Osteocyte (in vitro differentiated cells): ENCODE measurements at places on chromosomes 7 and 10. TPM values are rescaled to one million over a fixed set of nuclear protein-coding genes. Genes with fewer than 3 reads are reported as not detected.

CXCL12 gene
- total RNA-seq = 153 and 169 TPM in 2 replicates

SLC26A3 gene
- total RNA-seq = not detected in 2 replicates

RBM33 gene
- total RNA-seq = 52.4 and 57.3 TPM in 2 replicates

IFIT1 gene
- 20.4 and 21.5 TPM in 2 replicates for total RNA-seq

KIF11 gene
- total RNA-seq = 9.0 and 9.2 TPM in 2 replicates

PTPRN2 gene
- 0.50 and 0.59 TPM in 2 replicates for total RNA-seq

GRID2IP gene
- total RNA-seq = 0.10 and 0.13 TPM in 2 replicates

ANXA8L1 gene
- not detected in 2 replicates for total RNA-seq

CTTNBP2 gene
- 2.3 and 2.6 TPM in 2 replicates for total RNA-seq

PDK4 gene
- 0.56 and 1.1 TPM in 2 replicates for total RNA-seq

TMEM229A gene
- not detected in 2 replicates for total RNA-seq

- no peak for DNase-seq
Observed at GRCh38 chr7:134704827-134705226, 58.2 kb downstream of the BPGM start.

DNA sequence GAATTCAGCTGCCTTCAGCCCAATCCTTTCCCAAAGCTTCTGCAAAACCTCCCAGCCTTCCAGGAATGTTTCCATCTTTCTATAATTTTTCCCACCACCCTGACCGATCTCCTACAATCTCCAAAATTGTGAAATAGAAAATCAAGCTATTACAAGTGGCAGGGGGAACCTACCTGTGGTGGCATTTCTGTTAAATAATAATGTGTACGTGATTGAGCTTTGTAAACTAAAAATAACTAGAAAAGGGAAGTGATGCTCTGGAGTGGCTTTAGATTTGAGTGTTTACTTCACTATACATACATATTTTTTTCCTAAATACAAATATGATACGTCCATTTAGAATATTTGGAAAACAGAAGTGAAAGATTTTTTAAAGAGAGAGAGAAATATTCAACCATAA lies 593.6 kb downstream of the GRM8 start:
- DNase-seq = no peak

DNA sequence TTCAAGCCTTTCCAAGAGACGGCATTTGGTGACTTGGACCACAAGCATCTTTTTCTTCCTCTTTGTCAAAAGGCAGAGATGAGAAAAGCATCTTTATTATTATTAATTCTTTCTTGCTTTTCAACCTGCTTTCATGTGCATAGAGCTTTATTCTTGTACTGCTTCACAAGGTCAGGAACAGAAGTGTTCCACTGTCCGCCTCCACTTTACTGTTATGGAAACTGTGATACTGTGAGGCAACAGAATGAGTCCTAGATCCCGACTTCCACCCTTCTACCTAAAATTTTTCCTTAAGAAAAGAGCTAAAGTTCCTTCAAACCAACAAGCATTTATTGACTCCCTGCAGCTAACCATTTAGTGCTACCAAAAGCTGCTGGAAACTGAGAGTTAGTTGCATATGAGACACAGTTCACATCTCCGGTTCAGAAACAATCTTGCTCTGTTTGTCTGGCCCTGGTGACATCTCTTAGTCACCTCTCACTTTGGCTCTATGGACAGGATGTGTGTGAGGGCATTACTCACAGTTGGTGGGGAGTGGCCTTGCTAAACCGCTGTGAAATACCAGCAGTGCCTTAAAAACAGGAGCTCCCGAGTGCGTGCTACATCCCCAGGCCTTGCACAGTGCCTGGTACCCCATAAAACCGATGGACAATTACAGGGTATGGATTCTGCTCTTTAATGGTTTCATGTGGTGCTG lies 77.1 kb upstream of the TRIL start:
- DNase-seq = no peak

GRCh38 chr10:130758529-130758928 lies 553.0 kb downstream of the TCERG1L start:
- DNase-seq = no peak

DNA sequence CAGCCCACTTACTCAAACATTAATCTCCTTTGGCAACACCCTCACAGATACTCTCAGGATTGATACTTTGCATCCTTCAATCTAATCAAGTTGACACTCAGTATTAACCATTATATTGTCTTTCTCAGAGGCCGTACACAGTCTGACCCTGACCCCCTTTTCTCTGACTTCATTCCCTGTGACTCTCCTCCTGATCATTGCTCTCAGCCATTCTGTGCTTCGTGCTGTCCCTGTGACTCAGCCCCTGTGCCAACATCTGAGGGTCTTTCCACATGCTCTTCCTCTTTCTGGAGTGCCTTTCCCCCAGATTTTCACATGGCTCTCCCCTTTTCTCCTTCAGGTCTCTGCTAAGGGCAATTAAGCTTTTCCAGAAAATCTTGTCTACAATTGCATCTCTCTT lies 289.0 kb upstream of the PHYHIPL start:
- DNase-seq = no peak

DNA sequence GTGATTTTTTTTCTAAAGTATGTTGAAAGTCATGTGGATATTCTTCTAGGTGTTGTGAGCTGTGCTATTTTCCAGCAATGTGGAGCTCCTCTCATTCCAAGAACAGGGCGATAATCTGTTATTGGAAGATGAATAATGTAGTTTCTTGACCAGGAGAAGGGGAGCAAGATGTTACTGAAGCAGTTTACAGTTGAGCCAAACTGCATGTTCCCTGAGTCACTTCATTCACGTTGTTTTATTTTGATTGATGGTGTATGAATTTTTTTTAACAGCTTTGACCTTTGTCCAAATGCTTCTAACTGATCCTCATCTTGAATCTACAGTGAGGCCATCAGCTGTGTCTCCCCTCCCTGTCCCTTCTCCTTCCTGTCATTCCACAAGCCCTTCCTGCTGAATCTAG lies 277.1 kb upstream of the KLF6 start:
- no peak for DNase-seq

- DNase-seq = peak; percentile 80
Observed at GRCh38 chr10:71397296-71398212, 834 bp downstream of the CDH23 start.

GRCh38 chr7:7668706-7669105 lies 28.2 kb downstream of the UMAD1 start:
- no peak for DNase-seq

- DNase-seq = no peak
Observed at GRCh38 chr7:53768186-53768585, 732.8 kb downstream of the POM121L12 start.

DNA sequence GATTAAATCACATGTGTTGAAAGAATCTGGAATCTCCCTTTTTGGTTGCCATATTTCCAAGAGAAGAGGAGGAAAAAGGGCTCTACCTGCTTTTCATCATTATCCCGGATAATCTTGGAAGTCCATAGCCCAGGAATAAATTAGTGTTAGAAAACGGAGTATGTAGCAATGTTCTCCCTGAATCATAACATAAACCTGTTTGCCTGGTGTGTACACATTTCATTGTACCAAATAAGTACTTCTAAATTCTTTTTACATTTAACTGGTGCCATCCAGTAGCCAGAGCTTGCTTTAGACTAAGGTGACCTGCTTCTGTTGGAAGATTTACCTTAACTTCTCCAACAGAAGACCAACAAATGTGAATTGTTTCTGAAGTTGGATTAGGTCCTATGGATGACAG lies 182.3 kb upstream of the C7orf33 start:
- DNase-seq = no peak

DNA sequence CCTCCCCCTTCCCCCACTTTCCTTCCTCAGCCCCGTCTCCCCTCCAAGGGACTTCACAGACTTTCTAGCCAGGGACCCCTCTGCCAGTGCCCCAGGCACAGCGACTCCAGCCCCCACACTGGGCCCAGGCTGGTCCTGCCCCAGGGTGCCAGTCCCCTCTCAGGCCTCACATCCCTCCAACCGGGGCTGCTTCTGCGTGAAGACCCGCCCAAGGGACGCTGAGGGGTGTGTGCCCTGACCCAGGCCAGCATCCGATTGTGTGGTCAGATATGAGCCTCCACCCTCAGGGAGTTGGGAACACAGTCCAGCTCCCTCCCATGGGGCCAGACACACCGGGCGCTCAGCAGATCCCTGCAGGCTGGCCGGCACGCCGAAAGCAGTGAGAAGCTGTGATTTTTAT lies 97.0 kb downstream of the MICALL2 start:
- DNase-seq = no peak

DNA sequence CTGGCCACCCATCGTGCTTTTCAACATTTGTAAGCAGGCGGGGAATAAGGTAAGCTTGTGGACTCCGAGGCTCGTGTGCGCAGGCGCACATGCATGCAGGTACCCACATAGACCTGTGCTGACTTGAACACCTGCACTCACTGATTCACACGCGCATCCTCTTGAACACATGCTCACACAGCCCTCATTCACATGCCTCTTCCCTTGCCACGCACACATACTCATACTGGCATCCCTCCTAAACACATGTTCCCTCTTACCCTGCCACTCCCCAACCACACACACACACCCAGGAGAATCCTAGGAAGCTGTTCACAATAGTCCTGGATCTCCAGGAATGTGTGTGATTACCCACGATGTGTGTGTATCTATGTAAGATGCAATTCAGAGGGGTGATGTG lies 44.1 kb upstream of the LBX1 start:
- DNase-seq = no peak

DNA sequence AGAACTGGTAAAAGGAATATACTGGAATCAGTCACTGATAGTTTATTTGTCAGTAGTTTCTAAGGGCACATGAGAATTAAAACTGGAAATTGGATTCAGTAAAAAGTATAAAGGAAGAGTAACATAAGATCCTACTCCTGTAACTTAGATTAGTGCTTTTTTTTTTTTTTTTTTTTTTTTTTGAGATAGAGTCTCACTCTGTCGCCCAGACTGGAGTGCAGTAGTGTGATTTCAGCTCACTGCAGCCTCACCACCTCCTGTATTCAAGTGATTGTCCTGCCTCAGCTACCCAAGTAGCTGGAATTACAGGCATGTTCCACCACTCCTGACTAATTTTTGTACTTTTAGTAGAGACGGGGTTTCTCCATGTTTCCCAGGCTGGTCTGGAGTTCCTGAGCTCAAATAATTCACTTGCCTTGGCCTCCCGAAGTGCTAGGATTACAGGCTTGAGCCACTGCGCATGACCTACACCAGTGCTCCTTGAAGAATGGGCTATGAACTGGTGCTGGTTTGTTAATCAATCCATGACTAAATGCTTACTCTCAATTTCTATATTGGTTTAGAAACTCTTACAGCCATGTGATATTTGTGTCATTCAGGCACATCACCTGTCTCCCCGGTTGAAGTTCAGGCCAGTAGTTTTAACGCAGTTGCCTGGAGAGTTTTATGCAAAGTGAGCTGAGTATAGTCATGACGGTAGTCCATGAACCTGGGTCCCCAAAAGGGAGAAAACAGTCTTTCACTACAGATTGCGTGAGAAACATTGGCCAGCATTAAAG lies 65.0 kb downstream of the ZEB1 start:
- no peak for DNase-seq

DNA sequence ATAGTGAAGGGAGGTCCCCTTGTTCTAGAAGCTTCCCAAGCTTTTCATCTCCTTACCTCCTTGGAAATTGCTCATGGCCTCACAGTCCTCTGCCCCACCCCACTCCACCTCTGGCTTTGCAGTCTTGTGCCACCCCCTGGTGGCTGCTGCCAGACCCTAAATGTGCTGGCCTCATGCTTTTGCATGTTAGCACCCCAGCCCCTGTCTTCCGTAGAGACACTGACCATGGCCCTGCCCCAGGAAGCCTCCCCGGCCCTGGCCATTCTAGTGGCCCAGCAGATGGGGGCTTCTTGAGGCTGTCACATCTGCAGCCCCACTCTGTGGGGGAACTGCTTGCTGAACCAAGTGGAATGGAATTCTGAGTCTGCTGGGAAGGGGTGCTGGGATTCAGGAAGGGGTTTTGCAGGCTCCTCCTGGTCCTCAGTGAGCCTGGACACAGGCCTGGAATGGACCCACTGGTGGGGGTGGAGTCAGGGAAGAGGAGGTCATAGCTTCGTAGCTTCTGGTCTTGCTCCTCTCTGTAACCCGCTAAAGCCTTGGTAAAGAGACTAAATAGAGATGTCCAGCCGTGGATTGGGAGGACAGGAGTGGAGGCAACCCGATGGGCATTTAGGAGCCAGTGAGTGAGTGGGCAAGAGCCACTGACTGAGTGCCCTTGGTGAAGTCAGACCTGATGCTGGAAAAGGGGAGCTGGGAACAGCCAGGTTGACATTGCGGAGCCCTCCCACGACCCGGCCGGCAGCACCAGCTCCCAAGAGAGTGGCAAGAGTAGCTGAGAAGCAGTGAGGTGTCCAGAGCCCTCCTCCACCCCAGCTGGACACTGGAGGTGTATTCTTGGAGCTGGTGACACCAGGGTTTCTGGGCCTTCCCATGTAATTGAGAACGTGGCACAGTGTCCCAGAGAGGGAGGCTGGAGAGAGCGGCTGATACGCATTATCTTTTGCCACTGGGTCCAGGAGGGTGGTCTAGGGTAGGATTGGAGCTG lies 20.9 kb downstream of the RAMP3 start:
- DNase-seq = no peak

DNA sequence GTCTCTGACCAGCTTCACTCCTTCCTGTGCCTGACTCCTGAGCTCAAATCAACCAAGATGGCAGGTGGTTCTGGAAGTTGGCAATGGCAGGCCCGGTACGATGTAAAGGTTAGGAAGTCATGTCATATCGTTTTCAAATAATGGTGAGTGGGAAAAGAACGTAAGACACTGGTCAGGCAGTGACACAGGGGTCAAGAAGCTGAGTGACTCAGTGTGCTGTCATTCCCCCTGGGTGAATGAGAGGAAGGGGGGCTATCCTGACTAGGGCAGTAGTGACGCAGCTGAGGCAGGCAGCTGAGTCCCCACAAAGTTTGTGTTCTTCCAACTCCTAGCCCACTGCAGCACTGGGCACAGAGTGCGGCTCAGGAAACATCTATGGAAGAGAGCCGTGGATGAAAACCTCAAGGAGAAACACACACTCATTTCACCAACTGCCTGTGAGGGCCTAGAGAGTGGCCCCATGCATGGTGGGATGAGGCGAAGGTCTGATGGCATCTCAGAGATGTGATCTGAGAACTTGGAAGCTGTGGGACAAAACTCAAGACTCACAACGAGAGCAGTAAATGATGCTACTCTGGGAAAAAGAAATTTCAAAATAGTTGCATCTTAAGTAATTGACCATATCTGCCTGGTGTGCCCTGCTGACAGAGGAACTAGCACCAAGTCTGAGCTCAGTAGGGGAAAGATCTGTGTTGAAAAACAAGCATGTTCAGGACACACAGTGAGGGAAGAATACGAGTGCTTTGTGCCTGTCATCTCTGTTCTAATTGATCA lies 23.2 kb downstream of the CREB3L2 start:
- DNase-seq = no peak
